NK-92 treated with Interleukin-12 subunit alpha and Interleukin-12 subunit beta, amount 100 ng/mL, for 24 hours (cell line): ENCODE measurements at places on chromosomes 6 and 20.

- no peak for DNase-seq
These were observed 27.1 kb downstream of the BANF2 start for GRCh38 chr20:17726902-17727301.

- no peak for DNase-seq
These were observed 683.4 kb downstream of the RNF144B start for GRCh38 chr6:19070520-19070919.

DNA sequence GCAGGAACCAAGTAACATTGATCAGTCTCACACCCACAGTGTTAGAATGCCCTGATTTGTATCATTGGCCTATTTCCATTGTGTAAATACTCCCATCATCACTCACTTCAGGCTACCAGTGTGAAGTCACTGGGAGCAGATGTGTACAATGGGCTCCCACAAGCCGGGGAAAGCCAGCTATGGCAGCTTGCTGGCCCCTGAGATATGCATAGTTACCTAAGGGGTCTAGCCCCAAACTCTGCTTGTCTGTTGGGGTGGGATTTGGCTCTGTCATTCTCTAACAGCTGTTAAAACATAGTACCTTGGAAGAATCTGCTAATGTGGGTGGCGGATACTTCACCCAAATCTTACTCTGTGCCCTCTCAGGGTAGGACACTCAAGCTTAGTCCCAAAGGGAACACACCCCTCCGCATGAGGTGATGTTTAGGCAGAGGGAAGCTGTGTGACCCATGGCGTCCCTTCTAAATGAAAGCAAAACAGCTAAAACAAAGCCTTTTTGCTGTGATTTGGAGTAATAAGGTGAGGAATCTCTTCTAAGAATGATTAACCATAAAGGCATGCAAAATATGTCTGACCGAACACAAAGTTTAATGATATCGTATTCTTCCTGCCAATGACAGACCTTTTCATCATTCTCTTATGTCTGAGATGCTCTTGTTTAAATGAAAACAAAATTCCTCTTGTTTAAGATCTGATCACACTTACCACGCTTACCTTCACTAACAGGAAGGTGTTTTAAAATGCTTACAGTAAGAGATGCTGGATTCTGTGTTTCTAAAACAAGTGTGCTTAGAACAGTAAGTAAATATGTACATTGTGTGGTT, 45.9 kb upstream of the PXDC1 start:
- no peak for DNase-seq

DNA sequence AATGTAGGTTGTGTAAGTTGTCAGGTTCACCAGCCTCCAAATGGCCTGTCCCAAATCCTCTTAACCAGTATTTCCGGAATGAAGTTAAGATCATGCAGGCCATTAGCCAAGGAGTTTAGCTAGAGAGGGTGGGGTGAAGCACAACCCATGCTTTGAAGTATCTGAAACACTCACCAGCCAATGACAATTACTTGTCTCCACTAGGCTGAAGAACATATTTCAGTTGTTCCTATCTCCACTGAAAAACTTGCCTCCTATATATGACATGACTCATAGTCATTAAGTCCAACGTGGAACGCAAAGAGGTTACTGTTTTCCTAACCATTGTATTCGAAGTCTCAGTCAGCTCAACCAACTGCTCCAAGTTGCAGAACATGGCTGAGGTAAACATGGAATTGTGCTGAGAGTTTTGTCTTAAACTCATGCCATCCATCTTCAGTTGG, 37.4 kb upstream of the TNFAIP3 start:
- no peak for DNase-seq

DNA sequence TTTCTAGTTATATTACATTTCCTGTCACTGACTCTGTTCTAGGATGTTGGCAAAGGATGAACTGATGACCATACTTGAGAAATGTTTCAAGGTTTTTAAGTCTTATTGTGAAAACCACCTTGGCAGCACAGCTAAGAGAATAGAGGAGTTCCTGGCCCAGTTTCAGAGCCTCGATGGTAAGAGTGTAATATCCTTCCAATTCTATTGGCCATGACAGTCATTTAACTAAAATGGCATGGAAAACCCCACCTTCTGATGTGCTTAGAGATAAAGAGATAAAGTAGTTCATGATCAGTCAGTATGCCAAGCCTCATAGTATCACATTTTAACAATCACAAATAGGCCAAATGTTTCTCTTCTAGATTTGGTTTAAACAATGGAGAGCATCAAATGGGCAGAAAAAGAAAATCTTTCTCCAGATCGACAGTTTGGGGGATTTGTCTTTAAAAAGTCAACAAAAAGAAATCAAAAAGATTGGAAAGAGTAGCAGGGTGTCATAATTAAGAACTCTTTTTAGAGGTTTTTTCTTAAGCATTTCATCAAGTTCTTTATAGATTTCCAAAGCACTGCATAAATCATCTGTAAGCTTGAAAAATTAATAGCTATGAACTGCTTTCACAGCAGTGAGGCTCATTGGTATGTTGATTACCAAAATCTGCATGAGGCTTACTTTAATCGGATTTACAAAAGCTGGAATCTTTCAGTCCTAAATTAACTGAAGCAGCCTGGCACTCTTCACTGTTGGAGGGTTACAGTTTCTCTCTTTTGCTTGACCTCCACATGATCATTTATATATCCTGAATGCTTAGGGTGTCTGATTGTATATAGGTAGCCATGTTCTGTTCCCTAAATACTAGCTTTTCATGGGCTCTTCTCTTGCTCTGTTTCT, 48.7 kb downstream of the AKIRIN2 start:
- DNase-seq = no peak

DNA sequence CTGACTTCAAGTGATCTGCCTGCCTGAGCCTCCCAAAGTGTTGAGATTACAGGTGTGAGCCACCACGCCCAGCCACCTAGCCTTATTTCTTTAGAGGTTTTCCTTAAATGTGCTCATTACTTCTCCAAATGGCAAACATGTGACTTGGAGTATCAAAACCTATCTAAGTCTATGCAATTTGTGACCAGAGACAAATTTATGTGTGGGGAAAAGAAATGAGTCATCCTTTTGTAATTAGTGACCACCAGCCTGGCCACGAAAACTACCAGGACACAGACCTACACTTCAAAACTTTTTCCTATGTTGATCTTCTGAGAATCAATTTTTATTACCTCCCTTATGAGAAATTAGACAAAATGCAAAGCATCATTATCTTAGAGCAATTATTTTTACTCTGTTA, 64.6 kb upstream of the OGFRL1 start:
- DNase-seq = no peak

DNA sequence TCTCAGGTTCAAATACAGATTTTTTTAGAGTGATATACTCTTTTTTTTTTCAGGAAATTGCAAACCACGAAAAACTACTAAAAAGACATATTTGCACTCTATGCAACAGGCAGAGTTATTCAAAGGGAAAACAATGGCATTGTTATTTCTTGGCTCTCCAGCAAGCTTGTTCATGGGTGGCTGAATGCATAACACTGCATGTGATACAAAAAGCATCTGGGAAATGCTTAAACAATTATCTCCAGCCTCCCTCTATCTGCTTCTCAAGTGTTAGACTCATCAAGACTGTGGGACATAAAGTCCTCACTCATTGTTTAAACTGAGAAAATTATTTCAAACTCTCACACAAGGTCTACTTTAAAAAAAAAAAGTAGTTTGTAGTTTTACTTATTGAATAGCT, 7.3 kb upstream of the COL12A1 start:
- no peak for DNase-seq

- no peak for DNase-seq
These were observed 96.8 kb upstream of the ATXN1 start for GRCh38 chr6:16857969-16858592.

GRCh38 chr6:135438907-135439535, 58.5 kb downstream of the AHI1 start:
- no peak for DNase-seq

- no peak for DNase-seq
These were observed 266.0 kb downstream of the SLC24A3 start for GRCh38 chr20:19478320-19478895.

GRCh38 chr20:61955668-61956395, 109.8 kb downstream of the TAF4 start:
- DNase-seq = no peak

DNA sequence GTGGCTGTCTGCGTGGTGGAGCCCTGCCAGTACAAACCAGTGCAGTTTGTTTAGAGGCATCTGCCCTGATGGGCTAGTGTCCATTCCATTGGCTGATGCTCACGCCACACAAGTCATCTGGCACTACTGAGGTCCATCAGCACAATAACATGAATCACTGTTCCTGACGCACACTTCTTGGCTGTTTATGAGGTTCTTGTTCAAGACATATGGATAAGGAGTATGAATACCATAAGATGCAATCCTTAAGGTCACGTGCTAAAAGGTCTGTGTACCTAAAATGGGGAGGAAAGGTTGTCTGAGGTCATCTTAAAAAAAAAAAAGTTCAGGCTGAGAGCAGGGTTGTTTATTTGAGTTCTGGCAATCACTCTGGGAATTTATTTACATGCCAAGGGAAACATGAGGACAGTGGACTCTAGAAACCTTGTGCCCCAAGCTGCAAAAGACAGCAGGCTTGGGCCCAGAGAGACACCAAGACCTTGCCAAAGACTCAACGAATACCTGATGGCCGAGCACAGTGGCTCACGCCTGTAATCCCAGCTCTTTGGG, 54.1 kb upstream of the SHLD1 start:
- no peak for DNase-seq

GRCh38 chr6:43020847-43021246, 576 bp upstream of the RRP36 start:
- DNase-seq = no peak

- no peak for DNase-seq
These were observed 480.9 kb upstream of the NOX3 start for GRCh38 chr6:155936551-155936950.

- no peak for DNase-seq
These were observed 8.9 kb downstream of the SLC16A10 start for GRCh38 chr6:111096246-111096645.

DNA sequence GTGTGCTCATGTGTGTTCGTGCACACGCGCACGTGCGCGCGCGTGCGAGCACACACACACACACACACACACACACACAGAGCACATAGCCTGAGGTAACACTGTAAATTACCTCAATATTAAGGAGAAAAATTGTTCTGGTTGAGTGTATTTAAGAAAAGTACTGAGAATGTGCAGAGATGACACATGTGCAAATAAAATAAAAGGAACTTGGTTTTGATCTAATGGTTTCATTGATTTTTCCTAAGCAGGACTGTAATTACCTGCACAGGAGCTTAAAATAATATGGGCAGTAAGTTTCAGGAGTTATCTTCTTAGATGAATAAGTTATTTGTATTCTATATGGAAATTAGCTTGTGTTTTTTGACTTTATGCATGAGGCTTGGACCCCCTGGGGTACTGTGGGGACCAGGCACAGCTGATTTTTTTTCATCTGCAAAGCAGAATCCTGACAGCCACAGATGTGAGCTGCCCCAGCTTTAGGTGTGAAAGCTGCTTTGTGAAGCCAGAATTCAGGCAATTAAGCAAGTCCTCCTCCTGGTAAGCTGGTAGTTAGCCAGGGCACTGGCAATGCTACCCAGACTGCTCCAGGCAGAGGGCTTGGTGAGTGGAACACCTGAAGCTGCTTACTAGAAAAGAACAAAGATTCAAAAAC, 1040.6 kb upstream of the CITED2 start:
- DNase-seq = no peak

DNA sequence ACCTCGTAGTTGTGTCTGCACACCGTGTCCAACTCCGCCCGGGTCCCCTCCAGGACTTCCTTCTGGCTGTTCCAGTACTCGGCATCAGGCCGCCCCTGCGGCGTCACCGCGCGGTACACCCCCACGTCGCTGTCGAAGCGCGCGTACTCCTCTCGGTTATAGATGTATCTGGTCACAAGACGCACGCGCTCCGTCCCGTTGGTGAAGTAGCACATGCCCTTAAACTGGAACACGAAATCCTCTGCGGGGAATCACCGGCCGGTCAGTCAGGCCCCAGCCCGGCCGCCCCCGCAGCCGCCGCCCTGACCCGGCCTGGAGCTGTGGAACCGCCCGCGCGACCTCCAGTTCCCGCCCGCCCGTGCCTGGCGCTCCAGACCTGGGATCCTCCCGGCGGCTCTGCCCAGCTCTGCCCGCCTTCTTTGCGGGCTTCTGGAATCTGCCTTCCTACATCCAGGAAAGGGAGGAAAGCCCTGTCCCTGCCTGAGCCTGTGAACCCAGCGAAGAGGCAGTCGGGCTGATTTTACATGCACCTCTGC, 1.6 kb downstream of the HLA-DQB1 start:
- DNase-seq = no peak

DNA sequence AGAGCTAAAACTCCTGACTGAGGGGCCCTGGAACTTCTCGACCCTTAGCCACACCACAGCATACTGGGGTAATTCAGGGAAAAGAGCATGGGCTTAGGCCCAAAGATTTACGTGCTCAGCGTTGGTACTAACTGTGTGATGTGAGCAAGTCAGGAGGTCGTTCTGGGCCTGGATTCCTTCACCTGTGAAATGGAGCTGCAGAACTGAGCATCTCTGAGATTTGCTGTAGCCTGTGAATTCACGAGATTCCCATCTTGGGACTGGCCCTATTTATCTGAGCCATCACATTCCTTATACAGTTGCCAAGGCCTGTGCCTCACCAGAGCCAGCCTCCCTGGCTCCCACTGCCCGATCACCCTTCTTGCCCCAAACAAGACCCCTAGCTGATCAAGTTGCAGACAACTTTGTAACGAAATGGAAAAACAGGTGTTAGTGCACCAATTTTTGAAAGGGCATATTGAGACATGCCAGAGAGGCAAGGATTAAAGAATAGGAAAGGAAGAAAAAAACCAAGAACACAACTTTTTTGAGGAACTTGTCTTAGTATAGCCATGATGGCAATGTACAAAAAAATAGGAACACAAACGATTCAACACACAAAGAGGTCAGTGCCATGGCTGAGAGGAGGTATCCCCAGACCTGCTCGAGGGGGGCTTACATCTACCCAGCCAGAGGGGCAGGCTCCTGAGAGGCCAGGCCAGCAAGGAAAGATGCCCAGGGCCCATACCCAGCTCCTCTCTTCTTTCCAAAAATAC, 323.0 kb upstream of the JARID2 start:
- no peak for DNase-seq

DNA sequence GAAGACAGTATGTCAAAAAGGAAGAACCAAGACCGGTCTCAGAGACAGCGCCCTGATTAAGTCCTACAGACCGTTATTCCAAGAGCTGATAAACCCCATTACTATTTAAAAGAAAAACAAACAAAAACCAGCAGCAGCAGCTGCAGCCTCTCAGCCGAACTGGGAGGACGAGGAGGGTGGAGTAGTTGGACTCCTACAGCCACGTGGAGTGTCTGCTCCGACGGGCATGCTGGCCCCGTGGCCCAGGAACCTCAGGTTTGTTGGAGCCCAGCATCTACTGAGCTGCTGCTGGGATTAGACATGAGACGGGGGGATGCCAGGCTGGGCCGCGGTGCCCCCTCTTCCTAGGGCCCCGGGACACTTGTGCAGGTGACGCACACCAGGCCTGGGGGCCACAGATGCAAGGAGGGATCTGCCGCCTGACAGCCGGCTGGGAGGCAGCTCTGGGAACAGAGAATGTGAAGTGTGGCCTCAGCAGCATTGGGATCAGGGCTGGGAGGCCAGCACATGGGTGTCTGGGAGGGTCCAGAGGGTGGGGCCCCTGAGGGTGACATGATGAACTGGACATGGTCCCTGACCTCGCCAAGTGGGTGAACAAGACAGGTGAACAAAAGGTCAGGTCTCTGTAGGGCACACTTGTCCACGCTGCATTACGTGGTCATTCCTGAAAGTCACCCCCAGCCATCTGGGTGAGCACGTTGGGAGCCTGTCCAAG, 2.9 kb upstream of the ZBTB46 start:
- no peak for DNase-seq
